Activated T-cell treated with anti-CD3 and anti-CD28 coated beads, Interleukin-2, amount 50 U/mL, for 4 hours (primary cell): ENCODE measurements at places on chromosomes 4 and X. TPM values are rescaled to one million over a fixed set of nuclear protein-coding genes. Genes with fewer than 3 reads are reported as not detected.

STBD1 gene
- total RNA-seq, result 0.52 TPM

CFP gene
- total RNA-seq, result 1.6 TPM

- peak; percentile 62 for DNase-seq
These were observed 782 bp upstream of the NEK1 start for GRCh38 chr4:169612871-169613859.

DNA sequence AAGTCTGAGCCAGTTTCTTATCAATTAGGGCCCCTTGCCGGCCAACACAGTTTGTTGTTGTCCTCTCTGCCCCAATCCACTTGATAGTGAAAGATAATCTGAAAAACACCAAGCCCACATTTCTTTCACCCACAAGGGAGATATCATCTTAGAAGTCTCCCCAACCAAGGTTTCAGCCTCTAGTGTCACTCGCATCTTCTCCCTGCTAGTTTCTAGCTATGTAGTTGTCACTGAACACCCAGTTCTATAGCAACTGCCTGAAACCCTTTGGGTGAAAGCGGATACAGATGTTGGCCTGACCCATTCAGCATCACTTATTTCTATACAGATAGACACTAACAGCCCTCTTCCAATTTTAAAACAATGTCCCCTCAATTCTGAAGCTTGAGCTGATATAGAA lies 116.3 kb downstream of the BMP15 start:
- DNase-seq, result no peak
